Mammary epithelial cell (primary cell): ENCODE measurements at places on chromosomes 3 and 15. TPM values are rescaled to one million over a fixed set of nuclear protein-coding genes. Genes with fewer than 3 reads are reported as not detected.

DNA sequence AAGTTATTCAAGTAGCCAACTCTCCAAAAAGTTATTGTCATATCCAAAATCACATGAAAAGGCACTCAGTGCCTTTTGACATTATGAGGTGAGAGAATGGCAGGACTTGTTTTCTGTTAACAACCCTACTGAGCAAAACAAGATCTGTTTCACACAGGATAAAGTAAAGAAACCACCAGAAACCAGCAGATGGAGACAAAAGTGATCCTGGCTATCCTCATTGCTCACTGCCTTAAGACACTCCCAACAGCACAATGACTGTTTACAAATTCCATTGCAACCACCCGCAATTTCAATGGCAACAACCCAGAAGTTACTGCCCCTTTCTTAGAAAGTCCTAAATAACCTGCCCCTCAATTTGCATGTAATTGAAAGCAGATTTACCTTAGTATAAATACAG, 352.6 kb upstream of the NDN start:
- DNase-seq, result no peak

DNA sequence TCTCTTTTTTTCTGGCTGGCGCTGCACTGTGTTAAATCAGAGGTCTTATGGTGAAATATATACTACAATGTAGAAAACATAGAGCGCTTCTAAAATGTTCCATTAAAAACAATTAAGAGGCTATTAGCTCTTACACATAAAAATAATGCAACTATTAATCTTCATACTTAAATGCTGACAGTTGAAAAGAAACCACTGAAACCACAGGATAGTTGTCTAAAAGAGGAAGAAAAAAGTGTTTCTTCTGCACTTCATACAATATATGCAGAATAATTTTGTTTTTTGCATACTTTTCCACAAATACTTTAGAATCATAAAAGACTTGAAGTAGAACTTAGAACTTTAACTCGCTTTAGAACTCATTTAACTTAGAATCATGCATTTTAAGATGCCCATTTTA, 170.5 kb downstream of the PYDC2 start:
- no peak for DNase-seq

DNA sequence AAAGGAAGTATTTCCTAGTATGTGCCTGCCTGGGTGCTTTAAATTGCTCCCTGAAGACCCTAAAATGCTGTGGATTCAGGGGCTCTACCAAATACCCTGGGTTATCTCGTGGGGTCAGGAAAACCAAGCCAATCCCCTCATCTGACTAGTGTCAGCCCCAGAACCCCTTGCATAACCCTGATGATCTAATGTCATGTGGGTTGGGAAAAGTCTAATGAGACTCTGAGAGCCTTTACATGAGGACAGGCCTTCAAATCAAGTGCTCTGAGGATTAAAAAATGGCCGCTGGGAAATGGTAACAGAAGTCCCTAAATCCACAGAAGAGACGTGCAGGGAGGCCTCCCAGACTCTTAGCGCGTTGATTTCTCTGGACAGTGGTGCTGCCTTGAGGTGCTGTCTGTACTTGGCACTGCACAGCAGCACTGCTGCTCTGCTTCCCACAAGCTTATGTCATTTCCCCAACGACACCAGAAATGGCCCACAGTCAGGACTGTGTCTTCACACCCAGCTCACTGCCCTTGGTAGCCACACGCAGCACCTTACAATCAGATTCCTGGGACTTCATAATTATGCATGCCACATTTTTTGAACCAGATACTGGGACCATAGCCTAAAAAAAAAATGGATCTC, 16.6 kb downstream of the EIF4E3 start:
- DNase-seq, result no peak

DNA sequence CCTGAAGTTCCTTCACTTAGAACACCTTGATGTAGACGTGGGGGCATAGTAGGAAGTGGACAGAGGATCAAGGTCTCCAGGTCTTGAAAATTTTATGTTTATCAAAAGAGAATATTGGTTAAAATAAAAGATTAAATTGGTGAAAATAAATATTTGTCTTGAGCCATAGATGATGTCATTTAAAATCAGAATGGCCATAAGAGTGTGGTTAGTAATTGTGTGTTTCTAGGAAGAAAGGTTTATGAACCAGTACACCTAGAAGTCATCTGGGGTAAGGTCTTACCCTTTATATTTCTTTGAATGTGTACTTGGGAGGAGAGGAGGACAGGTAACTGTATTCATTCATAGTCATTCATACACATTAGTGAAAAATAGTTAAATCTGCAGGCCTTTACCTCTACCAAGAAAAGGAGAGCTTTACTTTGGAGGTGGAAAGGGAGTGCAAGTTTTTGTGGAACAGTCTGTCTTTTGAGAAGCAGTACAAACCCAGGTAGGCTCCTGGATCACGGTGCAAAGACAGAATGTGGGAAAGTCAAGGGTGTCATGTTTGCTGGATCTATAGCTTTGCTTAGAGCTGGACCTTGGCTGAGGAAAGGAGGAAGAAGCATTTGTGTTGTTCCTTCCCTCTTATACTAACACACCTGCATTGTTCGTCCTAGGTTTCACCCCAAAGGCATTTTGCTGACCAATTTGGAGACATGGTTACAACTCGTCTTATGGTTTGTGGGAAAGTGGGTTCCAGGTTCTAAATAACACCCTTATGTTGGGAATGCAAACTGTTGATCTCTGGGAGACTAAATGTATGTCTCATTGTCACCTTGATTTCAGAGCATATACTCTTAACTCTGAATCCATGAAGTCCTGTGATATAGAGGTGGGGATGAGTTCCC, 6.2 kb downstream of the SCAANT1 start:
- peak; percentile 69 for DNase-seq

The BBX gene
- polyA plus RNA-seq, result 38.1 TPM

GRCh38 chr15:68429691-68430470, 2.1 kb downstream of the ITGA11 start:
- DNase-seq, result no peak

DNA sequence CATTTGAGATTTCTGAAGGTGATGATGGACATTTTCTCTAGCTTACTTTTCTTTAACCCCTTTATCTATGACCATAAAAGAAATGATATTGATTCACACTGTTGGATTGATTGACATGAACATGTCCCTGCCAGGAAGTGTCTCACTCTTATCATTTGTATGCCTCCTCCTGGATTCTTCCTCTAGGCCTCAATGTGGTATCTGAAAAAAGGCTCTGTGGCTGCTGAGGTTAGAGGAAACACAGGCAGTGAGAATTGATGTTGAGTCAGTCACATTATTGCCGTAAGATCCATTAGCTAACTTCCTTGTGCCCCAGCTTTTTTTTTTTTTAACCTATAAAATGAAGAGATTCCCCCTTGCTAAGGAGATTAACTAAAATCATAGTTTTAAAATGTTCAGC, 8.0 kb upstream of the THRB start:
- peak; percentile 80 for DNase-seq

The GRK7 gene
- polyA plus RNA-seq, result not detected

GRCh38 chr15:98547741-98548138, 100.6 kb upstream of the IGF1R start:
- DNase-seq, result no peak

DNA sequence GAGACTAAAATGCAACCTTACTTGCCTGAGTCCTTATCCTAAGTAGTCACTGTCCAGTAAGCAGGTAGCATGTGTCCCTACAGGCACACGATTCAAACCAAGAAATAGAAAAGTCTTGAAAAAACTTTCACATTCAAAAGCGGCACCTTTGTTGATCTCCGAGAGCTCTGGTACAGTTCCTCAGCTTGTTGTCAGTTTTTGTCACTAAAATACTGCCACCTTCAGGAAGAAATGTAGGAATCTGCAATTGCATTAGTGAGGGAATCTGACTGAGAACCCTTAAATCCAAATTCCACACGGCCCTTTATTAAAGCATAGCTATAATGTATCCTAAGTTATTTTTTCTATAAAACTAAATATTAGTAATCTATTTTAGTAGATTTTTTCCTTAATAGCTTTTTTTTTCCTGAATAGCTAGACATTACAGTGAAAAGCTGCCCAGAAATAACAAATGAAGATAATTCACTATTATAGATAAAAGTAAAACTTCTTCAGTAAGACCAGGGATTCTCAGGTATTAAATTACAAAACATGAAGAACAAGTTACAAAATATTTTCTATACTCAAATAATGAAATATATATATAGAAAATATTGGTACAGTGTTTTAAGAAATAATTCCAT, 44.0 kb downstream of the CCDC54 start:
- peak; percentile 66 for DNase-seq

DNA sequence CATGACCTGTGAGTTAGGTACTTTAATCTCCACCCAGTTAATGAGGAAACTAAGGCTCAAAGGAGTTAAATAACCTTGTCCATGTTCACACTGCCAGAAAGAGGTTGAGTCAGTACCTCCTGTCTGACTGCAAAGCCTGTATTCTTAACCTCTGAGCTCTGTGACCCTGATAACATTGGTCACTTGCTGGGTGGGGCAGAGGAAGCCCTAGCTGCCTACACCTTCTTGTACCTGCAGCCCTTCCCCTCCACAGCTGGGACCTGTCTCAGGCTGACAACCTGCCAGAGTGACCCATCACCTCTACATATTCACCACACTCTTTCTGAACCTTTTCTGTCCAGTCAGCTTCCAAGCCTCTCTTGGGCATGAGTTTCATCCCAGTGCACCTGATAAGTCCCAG, 106.1 kb upstream of the HES1 start:
- DNase-seq, result peak; percentile 23

The CD96 gene
- 0.09 TPM for polyA plus RNA-seq

DNA sequence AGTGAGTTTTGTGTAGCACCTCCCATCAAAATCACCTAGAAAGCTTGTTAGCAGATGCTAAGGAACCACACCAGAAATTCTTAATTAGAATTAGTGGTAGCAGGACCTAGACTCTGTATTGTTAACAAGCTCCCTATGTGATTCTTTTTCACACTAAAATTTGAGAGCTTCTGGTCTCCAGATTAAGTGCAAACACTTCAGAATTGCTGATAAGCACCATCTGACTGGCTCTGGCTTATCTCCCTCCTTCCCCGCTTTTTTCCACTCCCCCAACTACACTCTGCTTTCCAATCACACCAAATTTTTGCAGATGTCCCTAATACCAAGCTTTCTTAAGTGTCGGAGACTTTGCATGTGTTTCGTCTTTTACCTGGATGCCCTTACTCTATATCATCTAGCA, 410.1 kb upstream of the DPH6 start:
- DNase-seq, result no peak

The ZNF385D gene
- polyA plus RNA-seq, result 7.1 TPM

The INSYN1 gene
- 0.03 TPM for polyA plus RNA-seq
